ENCODE measurements at places on chromosomes 4 and X.
A peak's percentile ranks its signal among the peaks of the same experiment; 100 is the strongest.

- DNase-seq: peak; percentile 72
Measured at GRCh38 chr4:53089936-53090729, 228.0 kb downstream of the RASL11B start.

DNA sequence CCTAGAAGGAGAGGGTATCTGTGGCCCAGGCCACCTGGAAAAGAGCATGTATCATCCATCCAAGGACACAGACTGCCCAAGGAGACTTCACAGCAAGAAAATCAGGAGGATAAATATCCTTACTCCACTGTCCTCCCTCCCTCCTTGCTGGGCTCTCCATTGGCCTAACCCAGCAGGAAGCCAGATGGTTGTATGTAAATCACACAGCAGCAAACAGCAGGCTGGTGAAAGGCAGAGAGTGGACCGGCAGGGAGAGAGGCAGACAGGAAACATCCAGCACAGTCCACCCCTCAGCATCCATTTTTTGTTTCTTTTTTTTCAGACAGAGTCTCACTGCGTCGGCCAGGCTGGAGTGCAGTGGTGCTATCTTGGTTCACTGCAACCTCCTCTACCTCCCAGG lies 17.5 kb downstream of the TXK start:
- DNase-seq: no peak

GRCh38 chrX:35726176-35726575 lies 72.0 kb upstream of the MAGEB16 start:
- DNase-seq: peak; percentile 3

DNA sequence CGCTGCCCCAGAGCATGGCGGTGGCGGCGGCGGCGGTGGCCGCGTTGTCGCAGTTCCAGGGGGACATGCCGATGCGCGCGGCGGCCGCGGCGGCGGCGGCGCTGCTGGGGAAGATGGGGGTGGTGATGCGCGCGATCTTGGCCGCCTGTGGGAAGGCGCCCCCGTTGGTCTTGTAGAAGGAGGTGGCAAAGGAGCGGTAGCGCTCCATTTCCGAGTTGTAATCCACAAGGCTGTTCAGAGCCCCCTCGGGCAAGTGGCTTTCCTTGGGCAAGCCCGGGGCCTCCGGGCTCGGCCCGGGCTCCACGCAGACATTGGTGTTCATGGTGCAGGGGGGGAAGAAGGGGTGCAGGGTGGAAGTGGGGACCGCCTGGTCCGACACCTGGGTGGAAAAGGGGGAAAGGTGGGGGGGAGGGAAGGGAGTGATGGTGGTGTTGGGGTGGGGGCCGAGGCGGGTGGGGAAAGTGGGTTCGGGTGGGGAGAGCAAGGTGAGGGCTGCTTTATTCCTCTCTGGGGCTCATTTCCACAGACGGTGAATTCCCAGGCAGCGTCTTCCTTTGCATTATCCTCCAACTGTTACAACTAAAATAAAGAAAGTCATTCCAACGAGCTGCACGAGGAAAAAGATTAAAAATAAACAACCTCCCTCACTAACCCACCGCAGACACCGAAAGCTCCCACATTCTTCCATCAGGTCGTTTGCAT lies 3.1 kb downstream of the CXXC4 start:
- peak; percentile 74 for DNase-seq

DNA sequence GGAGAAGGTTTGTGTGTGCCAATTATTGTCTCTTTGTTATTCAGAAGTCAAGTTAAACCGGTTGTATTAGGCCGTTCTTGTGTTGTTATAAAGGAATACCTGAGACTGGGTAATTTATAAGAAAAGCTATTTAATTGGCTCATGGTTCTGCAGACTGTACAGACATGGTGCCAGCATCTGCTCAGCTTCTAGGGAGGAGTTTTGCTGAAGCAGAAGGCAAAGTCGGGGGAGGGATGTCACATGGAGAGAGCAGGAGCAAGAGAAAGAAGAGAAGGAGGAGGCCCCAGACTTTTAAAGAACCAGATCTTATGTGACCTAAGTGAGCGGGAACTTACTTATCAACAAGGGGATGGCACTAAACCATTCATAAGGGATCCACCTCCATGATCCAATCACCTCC lies 349.3 kb upstream of the PCDH18 start:
- DNase-seq: no peak

DNA sequence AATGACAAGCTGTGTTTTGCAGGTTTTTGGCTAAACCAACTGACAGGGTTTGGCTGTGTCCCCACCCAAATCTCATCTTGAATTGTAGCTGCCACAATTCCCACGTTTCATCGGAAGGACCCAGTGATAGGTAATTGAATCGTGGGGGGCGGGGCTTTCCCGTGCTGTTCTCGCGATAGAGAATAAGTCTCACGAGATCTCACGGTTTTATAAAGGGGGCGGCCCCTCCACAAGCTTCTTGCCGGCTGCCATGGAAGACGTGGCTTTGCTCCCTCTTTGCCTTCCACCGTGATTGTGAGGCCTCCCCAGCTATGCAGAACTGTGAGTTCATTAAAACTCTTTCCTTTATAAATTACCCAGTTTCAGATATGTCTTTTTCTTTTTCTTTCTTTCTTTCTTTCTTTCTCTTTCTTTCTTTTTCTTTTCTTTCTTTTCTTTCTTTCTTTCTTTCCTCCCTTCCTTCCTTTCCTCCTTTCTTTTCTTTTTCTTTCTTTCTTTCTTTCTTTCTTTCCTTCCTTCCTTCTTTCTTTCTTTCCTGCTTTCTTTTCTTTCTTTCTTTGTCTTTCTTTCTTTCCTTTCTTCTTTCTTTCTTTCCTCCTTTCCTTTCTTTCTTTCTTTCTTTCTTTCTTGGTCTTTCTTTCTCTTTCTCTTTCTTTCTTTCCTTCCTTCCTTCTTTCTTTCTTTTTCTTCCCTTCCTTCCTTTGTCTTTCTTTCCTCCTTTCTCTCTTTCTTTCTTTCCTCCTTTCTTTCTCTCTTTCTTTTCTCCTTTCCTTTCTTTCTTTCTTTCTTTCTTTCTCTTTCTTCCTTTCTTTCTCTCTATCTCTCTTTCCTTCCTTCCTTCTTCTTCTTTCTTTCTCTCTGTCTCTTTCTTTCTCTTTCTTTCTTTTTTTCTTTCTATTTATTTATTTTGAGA lies 54.8 kb downstream of the SHOX start:
- DNase-seq: no peak

- DNase-seq: no peak
Measured at GRCh38 chrX:1717373-1717772, 102.5 kb downstream of the ASMT start.

- DNase-seq: peak; percentile 58
Measured at GRCh38 chr4:54281054-54281766, 52.1 kb downstream of the PDGFRA start.
